ENCODE measurements at places on chromosomes 1 and 21.

- no peak for DNase-seq
Observed at GRCh38 chr1:7526196-7526866, 244.8 kb upstream of the VAMP3 start.

DNA sequence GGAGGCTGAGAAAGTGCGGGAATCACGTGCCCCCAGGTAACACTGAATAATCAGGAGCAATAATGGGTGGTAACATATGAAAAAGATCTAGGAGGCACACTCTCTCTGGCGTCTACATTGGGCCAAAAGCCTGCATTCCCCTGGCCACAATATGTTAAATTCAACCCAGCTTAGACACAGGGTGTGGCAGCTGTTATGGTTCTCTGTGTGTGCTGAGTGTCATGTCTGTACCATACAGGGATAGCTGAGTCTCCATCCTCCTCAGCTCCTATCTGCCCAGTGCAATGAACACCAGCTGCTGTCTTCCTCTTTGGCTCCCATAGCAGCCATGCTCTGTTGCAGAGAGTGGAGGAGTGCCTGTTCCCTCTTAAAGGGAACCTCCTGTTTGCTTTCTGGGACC lies 14.3 kb downstream of the S100A11 start:
- no peak for DNase-seq

- DNase-seq = peak; percentile 29
Observed at GRCh38 chr1:101357444-101357986, 120.7 kb downstream of the S1PR1 start.

DNA sequence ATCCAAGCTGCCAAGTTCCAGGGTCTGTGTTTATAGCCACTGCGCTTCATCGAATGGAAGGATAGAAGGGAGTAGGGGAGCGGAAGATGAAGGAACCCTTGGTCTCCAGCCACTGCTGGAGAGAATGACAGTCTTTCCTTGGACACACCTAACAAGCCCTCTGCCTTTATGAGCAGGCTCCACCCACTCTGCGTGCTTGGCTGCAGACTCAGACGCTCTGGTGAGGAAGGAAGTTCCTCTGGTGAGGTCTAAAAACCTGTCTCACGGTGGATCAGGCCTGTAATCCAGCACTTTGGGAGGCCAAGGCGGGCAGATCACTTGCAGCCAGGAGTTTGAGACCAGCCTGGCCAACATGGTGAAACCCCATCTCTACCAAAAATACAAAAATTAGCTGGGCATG lies 55.4 kb downstream of the MATN1 start:
- no peak for DNase-seq

All from stimulated activated CD8-positive, alpha-beta memory T cell treated with anti-CD3 and anti-CD28 coated beads, Interleukin-4, amount 100 ng/mL, for 24 hours (primary cell).